ENCODE measurements at places on chromosomes 3 and 15. TPM values are rescaled to one million over a fixed set of nuclear protein-coding genes. Genes with fewer than 3 reads are reported as not detected.

DNA sequence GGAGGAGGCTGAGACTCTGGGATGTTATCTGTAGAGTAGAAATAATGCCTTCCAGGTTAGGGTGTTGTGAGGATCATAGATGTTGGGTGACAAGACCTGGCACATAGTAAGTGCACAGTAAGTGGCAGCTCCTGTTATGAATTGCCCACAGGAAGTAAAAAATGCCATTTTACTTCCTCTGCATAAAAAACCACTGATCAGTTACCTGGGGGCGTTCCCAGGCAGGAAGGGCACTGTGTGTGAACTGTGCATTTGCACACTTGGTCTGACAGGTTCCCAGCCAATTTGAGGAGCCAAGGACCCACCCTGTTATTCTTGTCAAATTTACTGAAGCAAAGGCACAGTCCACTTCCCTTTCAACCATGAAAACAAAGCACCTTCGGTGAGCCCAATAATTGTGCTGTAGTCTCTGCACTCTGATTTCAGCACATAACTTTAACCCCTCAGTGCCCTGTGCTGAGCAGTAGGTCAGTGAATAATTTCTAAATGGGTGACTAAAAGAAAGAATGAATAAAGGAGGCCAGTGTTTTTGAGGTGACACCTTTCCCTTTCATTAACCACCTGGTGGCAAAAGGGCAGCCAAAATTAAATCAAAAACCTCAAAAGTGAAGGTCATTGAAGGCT, 85.8 kb upstream of the ARHGEF3 start:
- no peak overlapping the region for H3K27ac ChIP-seq
- H3K27me3 ChIP-seq: no peaks in the 10 kb centered on the region
- DNase-seq: no peak
- no peaks in the 10 kb centered on the region for H3K36me3 ChIP-seq
- H3K4me1 ChIP-seq: no peaks in the 10 kb centered on the region
- H3K4me3 ChIP-seq: no peak overlapping the region

- no peak overlapping the region for H3K27ac ChIP-seq
- DNase-seq: no peak
- no peaks in the 10 kb centered on the region for H3K27me3 ChIP-seq
- no peaks in the 10 kb centered on the region for H3K36me3 ChIP-seq
Measured at GRCh38 chr3:124856677-124857076, 30.5 kb downstream of the ITGB5 start.

DNA sequence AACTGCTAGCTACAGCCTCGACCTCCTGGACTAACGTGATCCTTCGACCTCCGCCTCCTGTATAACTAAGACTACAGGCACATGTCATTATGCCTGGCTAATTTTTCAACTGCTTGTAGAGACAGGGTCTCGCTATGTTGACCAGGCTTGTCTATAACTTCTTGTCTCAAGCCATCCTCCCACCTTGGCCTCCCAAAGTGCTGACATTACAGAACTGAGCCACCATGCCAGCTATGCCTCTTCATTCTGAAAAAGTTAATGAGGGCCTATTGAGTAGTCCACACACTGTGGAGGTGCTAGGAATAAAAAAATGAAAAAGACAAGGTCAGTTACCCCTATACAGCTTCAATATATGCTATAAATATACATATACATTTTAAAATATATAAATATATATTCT, 18.3 kb upstream of the EPHA6 start:
- H3K27me3 ChIP-seq: no peaks in the 10 kb centered on the region
- no peaks in the 10 kb centered on the region for H3K36me3 ChIP-seq
- DNase-seq: no peak
- H3K4me3 ChIP-seq: no peak overlapping the region
- no peaks in the 10 kb centered on the region for H3K4me1 ChIP-seq

DNA sequence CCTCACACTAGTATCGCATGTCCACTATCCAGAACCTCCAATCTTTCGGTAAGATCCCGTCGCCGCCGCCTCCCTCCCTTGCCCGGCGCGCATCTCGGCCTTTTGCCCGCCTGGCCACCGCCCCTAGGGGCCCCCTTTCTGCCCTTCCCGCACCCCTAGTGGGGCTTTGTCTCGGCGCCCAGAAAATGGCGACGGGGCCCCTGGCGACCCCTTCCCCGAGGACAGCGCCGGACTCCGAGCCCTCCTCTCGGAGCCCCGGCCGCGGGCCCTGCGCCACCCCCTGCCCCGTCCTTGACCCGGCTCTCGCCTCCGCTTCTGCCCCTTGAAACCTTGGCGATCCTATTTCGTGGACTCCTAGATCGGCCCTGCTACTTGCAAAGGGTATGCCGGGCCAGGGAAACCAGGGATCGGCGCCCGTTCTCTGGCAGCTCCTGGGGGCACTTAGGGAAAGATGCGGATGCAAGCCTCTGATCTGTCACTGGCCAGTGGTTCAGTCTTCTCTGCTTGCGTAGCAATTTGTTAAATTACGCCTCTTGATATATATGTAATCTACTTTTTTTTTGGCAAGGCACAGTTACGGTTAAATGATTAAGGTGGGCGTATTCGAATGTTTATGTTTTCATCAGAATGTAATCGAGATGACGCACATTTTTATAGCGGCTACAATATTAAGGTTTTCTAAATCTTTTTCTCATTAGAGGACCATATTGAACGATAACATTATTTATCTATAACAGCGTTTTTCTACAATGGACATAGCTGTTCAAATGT, 603 bp downstream of the EIF1B start:
- H3K36me3 ChIP-seq: peaks cover 34% of the 10 kb centered on the region
- H3K4me1 ChIP-seq: peaks cover 3% of the 10 kb centered on the region
- peak; percentile 71 for DNase-seq
- H3K4me3 ChIP-seq: peak overlapping the region; percentile 72
- H3K27ac ChIP-seq: peak overlapping the region; percentile 96
- H3K27me3 ChIP-seq: no peaks in the 10 kb centered on the region

SENP8 gene
- 3.5 TPM for total RNA-seq

Measured in lung (tissue), 17 donors.